NT2/D1 (cell line): ENCODE measurements at places on chromosomes 4 and X.

GRCh38 chr4:61374447-61374891 lies 174.3 kb downstream of the ADGRL3 start:
- DNase-seq, result no peak

DNA sequence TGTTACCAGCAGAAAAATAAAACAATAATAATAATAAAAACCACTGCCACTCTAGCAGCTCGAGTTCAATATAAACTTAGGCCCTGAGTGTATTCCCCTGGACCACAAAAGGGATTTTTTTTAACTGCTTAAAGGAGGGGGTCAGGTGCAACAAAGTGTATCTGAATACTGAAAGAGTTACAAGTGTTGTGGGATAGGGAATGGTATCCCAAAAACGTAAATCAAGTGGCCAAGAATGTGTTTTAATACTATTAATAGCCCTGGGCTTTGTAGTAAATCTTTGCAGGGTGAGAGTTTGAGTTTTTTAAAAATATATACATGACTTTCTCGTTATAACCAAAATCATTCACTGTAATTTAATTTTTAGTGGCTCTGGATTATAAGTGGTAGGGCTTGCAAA lies 860.1 kb upstream of the INTU start:
- no peak for DNase-seq

GRCh38 chr4:81651243-81651899 lies 179.7 kb upstream of the RASGEF1B start:
- no peak for DNase-seq

DNA sequence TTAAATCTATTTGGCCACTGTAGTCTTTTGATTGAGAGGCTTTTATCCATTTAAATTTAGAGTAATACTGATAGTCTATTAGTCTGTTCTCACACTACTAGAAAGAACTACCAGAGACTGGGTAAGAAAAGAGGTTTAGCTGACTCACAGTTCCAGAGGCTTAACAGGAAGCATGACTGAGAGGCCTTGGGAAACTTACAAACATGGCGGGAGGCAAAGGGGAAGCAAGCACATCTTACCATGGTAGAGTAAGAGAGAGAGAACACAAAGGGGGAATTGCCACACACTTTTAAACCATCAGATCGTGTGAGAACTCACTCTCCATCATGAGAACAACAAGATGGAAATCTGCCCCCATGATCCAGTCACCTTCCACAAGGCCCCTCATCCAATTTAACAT lies 410.9 kb downstream of the PDGFC start:
- DNase-seq, result no peak

- no peak for DNase-seq
Observed at GRCh38 chr4:91170768-91171167, 1043.6 kb downstream of the CCSER1 start.

- no peak for DNase-seq
Observed at GRCh38 chrX:15221321-15221720, 48.6 kb downstream of the ASB9 start.

DNA sequence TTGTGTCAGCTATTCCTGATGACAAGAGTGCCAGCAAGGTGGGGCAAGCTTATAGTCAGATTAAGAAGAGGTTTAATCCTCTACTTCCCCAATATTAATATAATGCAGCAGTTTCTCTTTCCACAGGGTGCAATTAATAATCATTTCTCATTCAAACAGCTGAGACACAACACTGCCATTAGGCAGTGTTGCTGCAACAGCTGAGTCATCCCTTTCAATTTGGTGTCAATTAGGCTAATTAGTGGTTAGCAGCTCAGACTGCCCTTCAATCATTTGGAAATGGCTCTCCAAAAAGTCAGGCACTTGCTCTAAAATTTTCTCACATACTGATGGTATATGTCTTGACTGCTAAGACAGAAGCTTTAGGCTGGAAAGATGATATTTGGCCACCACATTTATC lies 265.7 kb upstream of the FAM241A start:
- DNase-seq, result no peak

DNA sequence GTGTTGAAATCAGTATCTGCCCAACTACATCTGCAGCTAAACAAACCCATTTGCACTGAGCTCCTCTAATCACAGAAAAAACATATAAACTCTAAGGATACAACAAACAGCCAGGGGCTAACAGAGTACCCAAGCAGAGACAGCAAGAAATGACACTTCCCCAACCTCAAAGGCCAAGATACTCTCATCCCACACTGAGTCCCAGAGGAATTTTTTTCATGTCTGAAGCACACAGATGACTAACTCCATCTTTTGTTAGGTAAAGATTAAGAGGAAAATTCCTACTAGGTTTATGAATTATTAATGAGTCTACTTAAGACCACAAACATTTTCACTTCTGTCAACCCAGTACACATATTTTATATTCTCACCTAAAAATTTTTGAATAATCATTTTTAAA lies 31.6 kb downstream of the SEPSECS start:
- no peak for DNase-seq

GRCh38 chr4:11931266-11931820 lies 502.6 kb upstream of the HS3ST1 start:
- no peak for DNase-seq
